ENCODE measurements at places on chromosomes 1 and 21. TPM values are rescaled to one million over a fixed set of nuclear protein-coding genes. Genes with fewer than 3 reads are reported as not detected.

CRYBG2 gene
- polyA plus RNA-seq = not detected

B3GALT2 gene
- polyA plus RNA-seq = 4.3 TPM

SLC35A3 gene
- polyA plus RNA-seq = 9.1 TPM

NBPF10 gene
- polyA plus RNA-seq = 2.3 TPM

ZFP69 gene
- polyA plus RNA-seq = 2.6 TPM

LCE2C gene
- polyA plus RNA-seq = 0.12 TPM

SPRR2F gene
- not detected for polyA plus RNA-seq

CLCA4 gene
- polyA plus RNA-seq = not detected

- no peak for DNase-seq
These were observed 91.4 kb downstream of the OLFM3 start for GRCh38 chr1:101905283-101905835.

DNA sequence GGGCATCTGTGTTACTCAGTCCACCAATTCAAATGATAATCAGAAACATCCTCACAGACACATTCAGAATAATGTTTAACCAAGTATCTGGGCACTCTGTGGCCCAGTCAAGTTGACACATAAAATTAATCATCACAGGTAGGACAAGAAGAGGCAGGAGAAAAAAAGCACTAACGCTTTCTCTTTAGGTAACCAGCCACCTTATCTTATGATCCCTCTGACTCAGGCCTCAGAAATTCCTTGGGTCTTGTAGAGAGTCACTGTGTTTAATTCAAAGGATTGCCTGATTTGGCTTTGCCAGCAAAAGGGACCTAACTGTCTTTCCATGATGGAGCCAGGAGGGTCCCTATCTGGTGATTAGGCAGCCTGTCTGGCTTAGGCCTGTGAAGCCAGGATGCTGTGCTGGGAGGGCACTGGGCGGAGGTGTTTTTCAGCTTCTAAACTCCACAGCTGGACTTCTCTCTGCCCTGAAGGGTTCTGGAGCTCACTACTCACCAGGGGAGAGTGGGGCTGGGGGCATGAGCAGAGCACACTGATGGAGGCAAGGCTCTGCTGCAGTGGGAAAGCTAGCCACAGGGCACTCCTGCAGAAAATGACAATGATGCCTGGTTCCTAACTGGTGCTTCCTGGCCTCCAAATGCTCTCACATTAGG, 36.4 kb upstream of the STUM start:
- DNase-seq = peak; percentile 15

GRCh38 chr1:169202791-169203665, 96.5 kb downstream of the ATP1B1 start:
- DNase-seq = no peak

DNA sequence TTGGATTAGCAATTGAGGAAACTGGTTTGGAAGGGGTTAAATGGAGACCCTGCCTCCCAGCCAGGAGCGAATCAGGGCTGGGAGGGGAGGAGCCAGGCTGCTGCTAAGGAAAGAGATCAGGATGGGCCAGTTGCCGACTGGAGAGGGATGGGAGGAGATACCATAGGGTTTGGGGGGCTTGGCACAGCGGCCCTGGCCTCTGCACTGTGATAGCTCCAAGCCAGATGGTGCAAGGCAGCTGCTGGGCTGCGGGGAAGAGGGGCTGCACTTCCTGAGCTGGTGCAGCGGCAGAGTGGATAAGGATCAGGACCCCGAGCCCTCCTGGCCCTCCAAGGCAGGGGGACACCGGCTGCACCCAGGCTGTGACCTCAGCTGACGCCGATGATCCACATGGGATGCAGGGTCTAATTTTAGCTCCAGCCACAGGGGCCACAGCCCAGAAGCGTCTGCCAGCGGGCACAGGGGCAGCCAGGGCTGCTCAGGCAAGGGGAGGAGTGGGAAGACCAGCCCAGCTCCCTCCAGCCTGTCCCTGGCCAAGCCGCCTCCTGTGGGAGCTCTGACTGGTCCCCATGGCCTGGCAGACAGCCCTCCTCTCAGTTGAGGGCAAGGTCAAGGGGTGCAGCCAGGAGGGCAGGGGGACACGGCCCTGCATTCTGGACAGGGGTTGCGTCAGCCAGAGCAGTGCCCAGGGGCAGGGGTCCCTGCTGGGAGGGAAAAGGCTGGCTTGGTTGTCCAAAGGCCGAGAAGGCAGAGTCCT, at the start of gene EXTL1:
Gene EXTL1, plus strand, starts transcription at position 129 of the 757 bp plus-strand sequence. CDS start 872 bp downstream, outside the sequence.
- DNase-seq = peak; percentile 36

DNA sequence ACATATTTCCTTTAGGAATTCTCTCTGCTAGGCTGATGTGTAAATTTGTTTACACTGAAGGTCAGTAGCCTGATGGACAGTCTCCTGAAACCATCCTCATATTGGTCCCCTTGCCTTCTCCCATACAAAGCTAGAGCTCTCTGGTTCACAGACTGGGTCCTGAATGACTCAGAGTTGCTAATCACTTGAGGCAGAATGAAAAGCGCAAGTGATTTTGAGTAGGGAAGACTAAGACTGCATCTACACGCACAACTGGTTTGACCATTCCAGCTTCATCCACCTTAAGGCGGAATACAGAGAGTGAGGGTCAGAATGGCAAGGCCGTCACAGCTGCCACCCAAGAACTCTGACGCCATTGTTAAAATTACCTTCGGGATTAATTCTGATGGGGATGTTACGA, 70.2 kb upstream of the KIF26B start:
- DNase-seq = peak; percentile 72

GRCh38 chr1:109977225-109977624, 7.3 kb upstream of the AHCYL1 start:
- DNase-seq = no peak

GRCh38 chr1:204258213-204259115, 44.7 kb upstream of the GOLT1A start:
- DNase-seq = peak; percentile 48

DNA sequence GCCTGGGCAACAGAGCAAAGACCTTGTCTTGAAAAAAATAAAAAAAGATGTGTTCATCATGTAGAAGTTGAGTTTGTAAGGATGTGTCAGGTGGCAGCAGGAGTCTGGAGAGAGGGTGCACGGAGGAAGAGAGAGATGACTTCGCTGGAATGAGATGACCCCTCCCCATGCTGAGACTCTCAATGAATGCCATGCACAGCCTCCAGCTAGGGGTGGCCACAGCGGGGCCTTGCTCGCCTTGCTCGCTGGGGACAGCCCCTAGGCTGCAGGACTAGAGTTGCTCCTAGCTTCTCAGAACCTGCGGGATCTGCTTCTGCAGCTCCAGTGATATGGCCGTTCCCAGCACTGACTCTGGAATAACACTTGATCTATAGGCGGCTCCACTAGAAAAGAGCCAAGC, 6.6 kb upstream of the C2CD2 start:
- DNase-seq = no peak

GRCh38 chr1:236288620-236288976, 6.8 kb upstream of the ERO1B start:
- DNase-seq = no peak

GRCh38 chr1:242774256-242774655, 249.8 kb upstream of the PLD5 start:
- DNase-seq = no peak

- no peak for DNase-seq
These were observed 156.8 kb downstream of the NTPCR start for GRCh38 chr1:233107130-233107660.

- peak; percentile 32 for DNase-seq
These were observed 235.1 kb downstream of the GRIK1 start for GRCh38 chr21:29704719-29705118.

- DNase-seq = no peak
These were observed 6.3 kb downstream of the APOBEC4 start for GRCh38 chr1:183646776-183647175.

- DNase-seq = peak; percentile 33
These were observed 1.5 kb downstream of the MORC3 start for GRCh38 chr21:36321325-36322082.

DNA sequence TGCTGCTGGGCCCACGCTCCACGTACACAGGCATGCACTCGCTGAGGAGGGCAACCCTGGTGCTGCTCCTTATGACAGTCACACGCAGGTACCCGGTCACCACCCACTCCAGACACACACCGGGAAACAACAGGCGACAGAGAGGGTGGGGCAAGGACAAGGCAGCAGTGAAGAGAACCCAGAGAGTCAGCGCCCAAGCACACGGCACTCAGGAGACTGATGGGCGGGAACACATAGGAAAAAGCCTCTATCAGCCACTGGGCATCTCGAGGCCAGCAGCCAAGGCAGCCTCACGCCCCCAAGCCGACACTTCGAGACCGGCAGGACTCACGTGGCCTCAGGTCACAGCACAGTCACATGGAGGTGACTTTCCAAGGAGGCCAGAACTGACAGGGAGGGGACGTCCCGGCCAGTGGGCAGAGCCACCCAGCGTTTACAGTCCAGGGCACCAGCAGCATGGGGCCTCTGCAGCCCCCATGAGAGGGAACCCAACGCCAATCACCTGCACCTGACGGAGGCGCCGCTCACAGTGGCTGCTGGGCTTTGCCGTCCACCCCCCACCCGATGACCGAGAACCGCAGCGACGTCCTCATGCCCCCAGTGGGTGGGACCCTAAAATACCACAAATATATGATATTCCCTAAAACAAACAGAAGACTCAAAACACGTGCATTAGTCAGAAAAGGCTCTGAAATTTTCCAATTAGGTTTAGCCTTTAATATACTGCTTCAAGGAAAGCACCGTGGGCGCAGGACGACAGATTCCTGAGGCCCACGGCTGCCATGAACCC, 19.7 kb downstream of the PTTG1IP start:
- no peak for DNase-seq

GRCh38 chr1:94245747-94246438, 8.5 kb upstream of the ARHGAP29 start:
- DNase-seq = peak; percentile 54

DNA sequence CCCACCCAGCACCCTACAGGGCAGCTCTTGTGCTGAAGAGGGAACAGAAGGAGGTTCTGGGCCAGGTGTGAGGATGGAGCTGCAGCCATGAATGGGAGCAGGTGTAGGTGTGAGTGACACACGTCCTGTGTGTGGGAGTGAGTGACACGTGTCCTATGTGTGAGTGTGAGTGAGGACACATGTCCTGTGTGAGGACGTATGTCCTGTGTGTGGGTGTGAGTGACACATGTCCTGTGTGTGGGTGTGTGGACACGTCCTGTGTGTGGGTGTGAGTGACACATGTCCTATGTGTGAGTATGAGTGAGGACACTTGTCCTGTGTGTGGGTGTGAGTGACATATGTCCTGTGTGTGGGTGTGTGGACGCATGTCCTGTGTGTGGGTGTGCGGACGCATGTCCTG, 26.4 kb downstream of the MEGF6 start:
- no peak for DNase-seq

DNA sequence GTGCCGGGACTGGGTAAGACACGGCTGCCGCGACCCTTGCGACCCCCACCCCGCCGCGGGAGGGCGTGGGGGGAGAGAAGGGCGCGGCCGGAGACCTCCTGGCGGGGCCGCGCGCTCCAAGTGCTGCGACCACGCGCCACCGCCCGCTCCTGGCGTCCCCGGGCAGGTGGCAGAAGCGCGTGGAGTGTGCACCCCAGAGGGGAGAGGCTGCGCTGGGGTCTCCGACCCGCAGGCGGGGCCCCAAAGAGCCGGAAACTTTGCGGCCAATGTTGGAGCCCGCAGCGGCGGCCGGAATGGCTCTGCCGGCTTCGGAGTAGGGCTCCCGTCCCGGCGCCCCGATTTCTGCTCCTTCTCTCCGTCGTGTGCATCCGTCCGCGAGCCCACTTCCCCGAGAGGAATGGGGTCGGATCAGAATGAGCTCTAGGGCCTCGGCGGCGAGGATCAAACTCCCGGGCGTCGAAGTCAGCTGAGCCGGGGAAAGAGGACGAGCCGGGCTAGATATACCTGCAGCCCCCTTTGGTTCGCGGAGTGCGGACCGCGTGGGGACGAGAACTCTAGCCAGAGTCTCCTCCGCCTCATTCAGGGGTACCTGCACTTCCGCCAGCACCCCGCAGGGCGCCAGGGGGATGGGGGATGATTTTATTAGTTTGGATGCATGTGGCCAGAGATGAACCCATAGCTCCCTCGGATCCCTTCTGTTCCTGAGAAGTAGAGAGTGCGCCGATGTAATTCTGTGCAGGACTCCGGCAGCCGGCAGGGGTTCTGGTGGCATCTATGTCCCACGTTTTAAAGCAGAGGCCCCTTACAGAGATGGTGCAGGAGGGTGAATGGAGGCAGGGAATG, 751 bp downstream of the STUM start:
- no peak for DNase-seq

- no peak for DNase-seq
These were observed 2.9 kb downstream of the NCDN start for GRCh38 chr1:35560256-35561225.

GRCh38 chr21:42616941-42617340, 36.5 kb upstream of the PDE9A start:
- DNase-seq = no peak

GRCh38 chr1:204367956-204368355, 8.2 kb upstream of the PLEKHA6 start:
- DNase-seq = no peak

DNA sequence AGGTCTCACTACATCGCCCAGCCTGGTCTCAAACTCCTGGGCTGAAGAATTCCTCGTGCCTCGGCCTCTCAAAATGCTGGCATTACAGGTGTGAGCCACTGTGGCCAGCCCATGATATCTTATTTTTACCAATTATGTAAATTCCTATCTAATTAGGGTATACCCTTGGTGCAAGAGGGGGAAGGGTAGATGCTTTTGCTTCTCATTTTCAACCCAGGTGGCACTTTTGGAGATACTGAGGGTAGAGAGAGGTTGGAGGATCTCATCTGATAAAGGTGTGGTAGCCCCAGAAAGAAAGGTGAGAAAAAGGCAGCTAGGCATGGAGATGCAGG, 17.4 kb downstream of the ENSA start:
- no peak for DNase-seq

DNA sequence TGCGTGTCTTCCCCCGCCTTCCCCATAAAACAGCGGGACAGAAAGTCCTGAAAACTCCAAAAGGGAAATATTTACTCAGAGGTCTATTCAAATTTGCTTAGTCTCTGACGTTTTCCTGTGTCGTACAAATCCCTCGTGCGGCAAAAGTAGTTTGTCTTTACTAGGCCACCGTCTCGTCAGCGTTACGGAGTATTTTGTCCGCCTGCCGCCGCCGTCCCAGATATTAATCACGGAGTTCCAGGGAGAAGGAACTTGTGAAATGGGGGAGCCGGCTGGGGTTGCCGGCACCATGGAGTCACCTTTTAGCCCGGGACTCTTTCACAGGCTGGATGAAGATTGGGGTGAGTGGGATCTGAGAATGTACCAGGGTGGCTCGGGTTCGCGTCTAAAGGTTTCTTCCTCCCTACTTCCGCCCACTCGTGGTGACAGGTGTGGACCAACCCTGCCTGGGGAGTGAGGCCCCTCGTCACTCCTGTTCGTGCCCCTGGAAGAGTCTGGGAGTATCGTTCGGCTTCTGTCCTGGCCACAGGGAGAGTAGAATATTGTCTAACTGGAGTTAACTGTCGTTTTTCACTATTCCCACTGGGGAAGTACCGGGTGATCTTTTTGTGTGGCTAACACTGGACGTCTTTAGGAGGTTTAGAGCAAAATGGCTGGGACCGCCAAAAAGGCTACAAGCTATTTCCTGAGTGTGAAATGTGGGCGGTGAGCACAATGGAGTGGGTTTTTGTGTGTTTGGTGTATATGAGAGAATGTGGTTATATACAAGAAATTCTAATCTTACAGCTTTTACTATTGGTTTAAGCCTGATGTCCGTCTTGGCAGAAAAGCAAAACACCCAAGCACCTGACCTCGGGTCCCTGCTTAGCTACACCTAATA, at the start of gene ATF6:
Gene ATF6, plus strand, starts transcription at position 219 of the 880 bp plus-strand sequence. Its CDS starts 41 bp downstream, at position 260.
- peak; percentile 96 for DNase-seq

GRCh38 chr1:8170059-8170835, 144.1 kb upstream of the ERRFI1 start:
- DNase-seq = no peak

- DNase-seq = no peak
These were observed 179.0 kb downstream of the PTPRU start for GRCh38 chr1:29415156-29415830.

- no peak for DNase-seq
These were observed 71.8 kb upstream of the ERRFI1 start for GRCh38 chr1:8097908-8098307.

GRCh38 chr1:174724219-174724618, 275.5 kb upstream of the CACYBP start:
- DNase-seq = no peak
